ENCODE measurements at places on chromosomes 6 and 20. TPM values are rescaled to one million over a fixed set of nuclear protein-coding genes. Genes with fewer than 3 reads are reported as not detected.

Gene BFSP1
- total RNA-seq = 3.3 TPM

Gene KHDC1L
- not detected for total RNA-seq

Gene PRR18
- total RNA-seq = not detected

Gene CDKN1A
- total RNA-seq = 196 TPM

Gene SLC17A2
- not detected for total RNA-seq

Gene ZBTB46
- 14.4 TPM for total RNA-seq

Gene TDP2
- 23.8 TPM for total RNA-seq

Gene LKAAEAR1
- 0.33 TPM for total RNA-seq

Gene SLC13A3
- total RNA-seq = under 0.01 TPM

Gene SH3BGRL2
- 33.1 TPM for total RNA-seq

Gene SYNCRIP
- total RNA-seq = 127 TPM

Gene GATA5
- not detected for total RNA-seq

Gene XKR7
- not detected for total RNA-seq

Gene TEAD3
- total RNA-seq = 0.19 TPM

Gene C20orf204
- 3.9 TPM for total RNA-seq

Data from vein endothelial cell (primary cell).